ENCODE measurements at places on chromosomes 7 and 10.
A peak's percentile ranks its signal among the peaks of the same experiment; 100 is the strongest.

GRCh38 chr10:78820007-78820362, 248.8 kb upstream of the ZMIZ1 start:
- no peak for DNase-seq

DNA sequence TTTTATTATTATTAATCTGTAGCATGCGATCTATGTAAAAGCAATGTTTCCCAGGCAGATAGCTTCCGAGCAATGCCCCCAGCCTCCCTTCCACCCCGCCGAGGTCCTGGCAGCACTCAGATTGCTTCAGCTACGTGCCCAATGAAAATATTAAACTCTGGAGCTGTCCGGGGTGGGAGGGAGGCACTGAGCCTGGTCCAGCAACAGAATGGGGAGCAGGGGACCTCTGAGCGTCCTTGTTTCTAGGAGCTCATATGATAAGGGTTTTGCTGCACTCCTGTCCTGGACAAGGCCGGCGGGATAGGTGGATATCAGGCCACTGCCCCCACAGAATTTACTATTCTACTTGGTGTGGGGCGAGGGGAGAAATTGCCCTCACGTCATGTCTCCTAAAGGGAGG, 44.5 kb upstream of the CDK1 start:
- DNase-seq: no peak

DNA sequence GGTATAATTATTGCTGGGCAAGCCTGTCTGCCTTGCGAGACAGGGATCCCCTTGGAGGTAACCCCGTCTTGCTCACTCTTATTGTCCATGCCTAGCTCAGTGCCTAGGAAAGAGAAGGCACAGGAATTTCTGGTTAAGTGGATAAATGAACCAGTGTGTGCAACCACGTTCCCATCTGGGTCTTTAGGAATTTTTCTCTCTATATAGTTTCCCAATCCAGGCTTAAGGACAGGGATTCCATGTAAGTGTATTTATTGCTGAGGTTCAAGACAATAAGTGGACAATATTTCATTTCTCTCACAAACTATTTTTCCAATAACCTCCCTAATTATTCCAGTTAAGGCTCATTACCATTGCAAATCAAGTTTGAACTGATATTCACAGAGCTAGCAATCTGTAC, 8.9 kb upstream of the ADAM12 start:
- no peak for DNase-seq

DNA sequence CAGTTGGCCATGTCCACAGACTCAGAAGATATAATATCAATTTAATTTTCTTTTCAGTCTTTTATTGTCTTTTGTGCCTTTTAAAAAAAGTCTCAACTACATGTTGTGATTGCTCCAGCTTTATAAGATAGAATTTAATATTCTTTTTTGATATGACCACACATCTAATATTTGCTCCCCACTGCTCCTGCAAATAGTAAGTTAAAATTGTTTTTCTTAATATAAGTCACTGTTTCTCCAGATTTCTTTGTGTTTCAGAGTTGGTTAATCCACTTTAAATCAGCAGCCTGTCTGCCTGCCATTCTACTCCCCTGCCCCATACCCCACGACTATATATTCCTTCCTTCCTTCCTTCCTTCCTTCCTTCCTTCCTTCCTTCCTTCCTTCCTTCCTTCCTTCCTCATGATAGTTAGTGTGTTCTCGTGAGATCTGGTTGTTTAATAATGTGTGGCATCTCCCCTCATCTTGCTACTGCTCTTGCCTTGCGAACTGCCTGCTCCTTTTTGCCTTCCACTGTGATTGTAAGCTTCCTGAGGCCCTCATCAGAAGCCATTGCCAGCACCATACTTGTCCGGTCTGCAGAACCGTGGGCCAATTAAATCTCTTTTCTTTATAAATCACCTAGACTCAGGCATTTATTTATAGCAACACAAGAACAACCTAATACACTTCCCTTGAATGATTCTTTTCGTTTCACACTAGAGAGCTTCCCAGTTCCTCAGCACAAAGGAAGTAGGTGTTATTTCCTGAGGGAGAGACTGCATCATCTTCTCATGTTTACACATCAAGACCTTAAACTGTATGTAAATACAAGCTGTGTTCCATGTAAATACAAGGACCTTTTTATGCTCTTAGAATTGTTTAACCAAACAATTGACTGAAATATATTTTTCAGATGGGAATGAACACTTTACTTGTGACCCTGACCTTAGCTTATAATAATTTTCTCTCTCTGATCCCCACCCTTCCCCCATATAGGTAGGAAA, 24.5 kb downstream of the TAS2R16 start:
- no peak for DNase-seq

- DNase-seq: no peak
Observed at GRCh38 chr7:157870644-157871290, 534.0 kb downstream of the DNAJB6 start.

DNA sequence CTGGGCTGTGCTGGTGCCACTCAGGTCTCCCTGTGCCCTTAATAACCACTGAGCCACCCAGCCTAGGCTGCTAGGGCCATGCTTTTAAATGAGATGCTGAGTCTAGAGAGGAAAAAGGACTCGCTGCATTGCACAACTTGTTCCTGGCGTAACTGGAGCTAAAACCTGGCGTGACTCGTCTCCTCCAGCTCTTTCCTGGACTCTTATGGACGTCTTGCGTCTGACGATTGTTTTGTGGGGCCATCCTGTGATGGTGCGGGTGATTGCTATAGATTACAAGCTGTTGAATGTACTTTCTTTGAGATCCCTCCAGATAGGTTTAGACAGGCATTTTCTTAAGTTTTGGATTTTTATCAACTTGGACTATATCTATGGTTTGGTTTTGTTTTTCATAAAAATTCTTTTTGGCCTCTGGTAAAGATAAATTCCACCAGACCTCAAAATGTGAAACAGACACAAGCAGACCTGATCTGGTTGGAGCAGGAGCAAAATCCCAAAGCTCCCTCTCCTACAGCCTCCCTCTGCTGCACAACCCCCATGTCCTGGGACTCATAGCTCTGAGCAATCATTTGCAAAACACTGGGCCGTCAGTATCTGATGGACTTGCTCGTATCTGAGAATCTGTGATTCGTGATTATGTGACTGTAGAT, 230.3 kb downstream of the ARHGAP12 start:
- no peak for DNase-seq

DNA sequence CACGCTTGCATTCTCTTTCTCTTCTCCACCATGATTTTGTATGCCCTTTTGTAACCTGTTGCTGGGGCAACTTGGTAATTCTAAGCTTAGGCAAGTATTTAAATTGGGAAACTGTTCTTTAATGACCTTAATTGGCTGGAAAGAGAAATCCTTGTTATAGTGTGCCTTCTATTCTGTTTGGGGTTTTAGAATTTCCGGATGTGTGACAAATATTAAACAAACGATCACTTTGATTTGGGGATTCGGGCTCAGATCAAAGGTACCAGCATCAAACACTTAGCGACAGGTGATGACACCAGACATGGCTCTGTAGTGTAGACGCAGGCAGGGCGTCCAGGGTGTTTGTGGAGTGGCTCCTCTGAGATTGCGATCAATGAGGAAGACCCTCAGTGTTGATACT, 55.0 kb downstream of the RAB11FIP2 start:
- DNase-seq: no peak

GRCh38 chr10:7819121-7819460, 786 bp downstream of the TAF3 start:
- DNase-seq: peak; percentile 20

GRCh38 chr10:132611986-132612385, 74.4 kb downstream of the INPP5A start:
- DNase-seq: no peak

- DNase-seq: no peak
Observed at GRCh38 chr10:14815681-14816080, 22.2 kb downstream of the CDNF start.

DNA sequence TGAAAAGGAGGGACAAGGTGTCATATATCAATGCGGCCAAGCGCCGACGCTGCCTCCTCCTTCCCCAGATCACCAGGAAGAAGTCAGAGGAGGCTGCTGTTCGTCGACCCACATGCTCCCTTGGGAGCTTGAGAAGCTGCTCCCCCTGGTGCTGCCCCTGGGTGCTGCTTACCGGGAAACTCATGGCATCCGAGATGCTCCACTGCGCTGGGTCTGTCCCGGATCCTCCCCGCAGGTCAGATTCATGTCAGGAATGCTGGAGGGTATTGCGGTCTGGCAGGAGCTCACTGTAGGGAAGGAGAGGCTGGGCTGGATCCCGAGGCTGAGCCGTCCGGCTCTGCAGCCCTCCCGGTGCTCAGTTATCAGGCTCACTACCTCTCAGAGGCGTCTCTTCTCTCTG, 123.7 kb upstream of the FAM20C start:
- no peak for DNase-seq

GRCh38 chr10:124588736-124589490, 127.3 kb downstream of the LHPP start:
- no peak for DNase-seq

DNA sequence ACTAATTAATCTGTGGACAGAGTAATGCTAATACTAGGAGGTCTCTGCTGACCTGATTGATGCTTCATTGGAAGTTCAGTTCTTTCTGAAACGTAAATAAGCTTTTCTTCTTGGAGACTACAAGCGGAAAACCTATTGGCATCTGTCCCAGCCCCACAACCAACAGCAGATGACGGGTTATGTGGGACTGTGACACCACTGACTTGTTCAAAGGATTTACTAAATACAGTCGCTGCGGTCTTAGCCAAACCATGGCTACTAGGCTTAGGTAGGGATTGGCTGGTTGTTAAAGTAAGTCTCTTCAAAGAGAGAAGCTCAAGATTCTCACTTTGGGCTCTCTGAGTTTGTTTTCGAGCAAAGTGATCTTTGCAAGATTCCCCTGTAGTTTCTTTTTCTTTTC, 68.3 kb downstream of the HYCC1 start:
- no peak for DNase-seq

DNA sequence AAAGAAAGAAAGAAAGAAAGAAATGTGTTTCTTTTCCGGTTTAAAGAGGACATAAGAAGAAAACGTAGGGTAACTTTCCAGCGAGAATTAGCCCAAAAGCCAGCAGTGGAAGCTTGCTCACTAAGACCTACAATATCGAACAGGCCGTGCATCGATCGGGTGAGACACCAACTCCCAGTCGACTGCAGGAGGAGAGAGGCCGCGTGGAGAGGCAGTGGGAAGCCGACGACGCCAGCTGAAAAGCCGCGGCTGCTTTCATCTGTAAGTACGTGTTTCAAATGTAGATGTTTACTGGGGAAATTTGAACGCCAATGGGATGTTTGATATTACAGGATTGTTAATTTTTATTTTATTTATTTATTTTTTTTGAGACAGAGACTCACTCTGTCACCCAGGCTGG, 28.6 kb upstream of the GIMAP8 start:
- DNase-seq: no peak

DNA sequence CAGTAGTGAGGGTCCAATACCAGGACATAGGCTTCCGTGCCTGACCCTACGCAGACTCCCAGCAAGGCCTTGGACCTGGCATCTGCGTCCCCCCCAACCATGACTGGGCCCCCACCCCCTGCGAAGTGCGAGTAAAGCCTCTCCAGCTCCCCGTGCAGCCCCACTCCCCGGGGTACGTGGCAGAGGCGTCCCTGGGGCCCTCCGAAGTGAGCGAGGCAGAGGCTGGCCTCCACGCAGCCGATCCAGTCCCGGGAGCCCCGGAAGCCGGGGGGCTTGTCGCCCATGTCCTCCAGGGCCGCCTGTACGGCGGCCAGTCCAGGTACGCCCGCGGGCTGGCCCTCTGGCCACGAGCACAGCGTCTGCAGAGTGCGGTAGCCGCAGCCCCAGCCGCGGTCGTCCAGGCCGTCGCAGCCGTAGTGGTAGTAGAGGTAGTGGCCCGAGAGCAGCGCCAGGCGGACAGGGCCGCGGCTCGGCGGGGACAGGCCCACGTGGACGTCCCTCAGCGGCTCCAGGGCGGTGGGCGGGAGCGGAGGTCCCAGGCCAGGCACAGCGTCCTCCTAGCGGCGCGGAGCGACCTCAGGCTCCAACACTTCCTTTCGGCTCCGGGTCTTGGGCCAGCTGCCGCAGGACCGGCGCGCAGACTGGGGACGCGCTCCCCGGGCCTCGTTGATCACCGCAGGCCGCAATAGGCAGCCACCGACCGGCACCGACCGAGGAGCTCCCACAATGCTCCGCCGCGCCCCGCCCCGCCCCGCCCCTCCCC, at the start of gene UFSP1:
TSS of gene UFSP1 (minus strand) at position 728 of the 763 bp plus-strand sequence. CDS start at position 284, 444 bp downstream.
- no peak for DNase-seq

Measured in activated T-cell treated with anti-CD3 and anti-CD28 coated beads for 24 hours (primary cell).